ENCODE measurements at places on chromosomes 2 and 18.

DNA sequence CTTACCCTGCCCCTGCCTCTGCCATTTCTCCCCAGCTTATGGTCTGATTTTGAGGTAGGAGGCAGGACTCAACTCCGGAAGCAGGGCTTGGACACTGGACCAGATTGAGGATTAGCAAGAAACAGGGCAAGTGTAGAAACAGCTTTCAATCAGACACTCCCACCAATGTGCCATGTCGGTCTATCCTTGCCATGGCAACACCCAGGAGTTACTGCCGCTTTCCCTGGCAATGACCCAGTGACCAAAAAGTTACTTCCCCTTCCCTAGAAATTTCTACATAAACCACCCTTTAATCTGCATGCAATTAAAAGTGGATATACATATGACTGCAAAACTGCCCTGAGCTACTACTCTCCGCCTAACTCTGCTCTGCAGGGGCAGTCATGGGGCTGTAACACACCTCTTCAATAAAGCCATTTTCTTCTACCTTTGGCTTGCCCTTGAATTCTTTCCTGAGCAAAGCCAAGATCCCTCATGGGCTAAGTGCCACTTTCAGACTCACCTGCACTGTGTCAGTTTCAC, 156.7 kb downstream of the LPIN1 start:
- no peak for DNase-seq

DNA sequence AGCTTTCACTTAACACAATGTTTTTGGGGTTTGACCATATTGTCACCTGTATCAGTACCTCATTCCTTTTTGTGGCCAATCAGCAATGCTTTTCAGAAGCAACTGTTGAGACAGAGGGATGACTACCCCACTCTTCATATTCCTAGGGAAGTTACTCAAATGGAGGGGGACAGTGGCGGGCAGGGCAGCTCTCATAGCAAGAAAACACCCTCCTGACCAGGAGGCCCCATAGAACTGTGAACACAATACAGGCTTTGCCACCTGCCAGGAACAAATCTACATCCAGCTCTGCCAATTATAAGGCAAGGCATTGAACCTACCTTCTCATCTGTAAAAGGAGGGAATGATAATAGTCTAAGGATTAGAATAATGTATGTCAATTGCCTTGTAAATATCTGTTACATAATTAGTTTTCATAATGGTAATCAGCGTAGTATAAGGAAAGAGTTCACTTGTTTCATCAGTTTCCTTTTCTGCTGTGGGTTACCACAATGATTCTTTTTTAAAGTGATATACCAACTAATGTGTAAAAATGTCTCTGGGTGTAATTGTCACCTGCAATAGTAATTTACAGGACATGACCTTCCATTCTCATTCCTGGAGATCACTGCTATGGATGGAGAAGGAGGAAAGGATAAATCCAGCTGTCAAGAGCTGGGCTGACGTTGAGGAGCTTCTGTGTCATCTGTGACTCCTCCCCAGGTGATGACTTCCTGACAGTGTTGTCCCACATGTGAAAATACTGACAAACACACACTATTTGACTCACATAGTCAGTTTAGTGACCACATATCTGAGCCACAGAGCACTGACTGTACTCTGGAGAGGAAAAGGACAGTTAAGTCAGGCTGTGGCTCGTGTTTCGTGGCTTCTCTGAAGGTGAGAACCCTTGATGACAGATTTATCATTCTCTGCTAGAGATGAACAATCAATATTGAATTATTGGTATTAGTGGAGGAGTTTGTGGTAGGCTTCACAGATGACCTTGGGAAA, 13.5 kb downstream of the ALPK2 start:
- peak; percentile 81 for DNase-seq

DNA sequence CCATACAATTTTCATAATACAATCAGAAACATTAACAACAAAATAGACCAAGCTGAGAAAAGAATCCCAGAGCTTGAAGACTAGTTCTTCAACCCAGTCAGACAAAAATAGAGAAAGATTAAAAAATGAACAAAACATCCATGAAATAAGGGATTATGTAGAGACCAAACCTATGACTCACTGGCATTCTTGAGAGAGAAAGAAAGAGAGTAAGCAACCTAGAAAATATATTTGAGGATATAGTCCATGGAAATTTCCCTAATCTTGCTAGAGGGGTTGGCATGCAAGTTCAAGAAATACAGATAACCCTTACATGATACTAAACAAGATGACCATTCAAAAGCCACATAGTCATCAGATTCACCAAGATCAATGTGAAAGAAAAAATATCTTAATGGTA, 281.7 kb downstream of the CCDC85A start:
- no peak for DNase-seq

DNA sequence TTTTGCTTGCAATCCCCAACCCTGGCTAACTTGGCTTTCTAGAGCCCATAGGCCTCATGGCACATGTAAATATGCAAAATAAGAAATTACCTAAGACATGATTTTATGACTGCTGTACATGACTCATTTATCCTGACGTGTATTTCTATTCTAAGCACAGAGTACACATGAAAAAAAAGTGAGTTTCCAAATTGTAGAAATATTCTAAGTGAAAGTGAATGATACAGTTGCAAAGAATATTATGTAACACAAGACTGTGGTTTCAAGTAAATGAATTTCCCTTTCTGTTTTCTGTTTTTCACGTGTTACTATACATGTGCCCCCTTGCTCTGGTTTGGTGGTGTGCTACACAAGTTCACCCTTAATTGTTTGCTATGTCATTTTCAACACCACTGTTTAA, 162.4 kb downstream of the LRP1B start:
- DNase-seq, result no peak

- no peak for DNase-seq
Observed at GRCh38 chr2:74743039-74743438, 89.0 kb downstream of the SEMA4F start.
